ELR (cell line): ENCODE measurements at places on chromosomes 11 and 22.

GRCh38 chr11:17418444-17419081 is 30.1 kb upstream of the KCNJ11 start:
- DNase-seq: no peak

- DNase-seq: peak; percentile 74
Observed at GRCh38 chr11:37449146-37449545, 851.1 kb upstream of the RAG2 start.

DNA sequence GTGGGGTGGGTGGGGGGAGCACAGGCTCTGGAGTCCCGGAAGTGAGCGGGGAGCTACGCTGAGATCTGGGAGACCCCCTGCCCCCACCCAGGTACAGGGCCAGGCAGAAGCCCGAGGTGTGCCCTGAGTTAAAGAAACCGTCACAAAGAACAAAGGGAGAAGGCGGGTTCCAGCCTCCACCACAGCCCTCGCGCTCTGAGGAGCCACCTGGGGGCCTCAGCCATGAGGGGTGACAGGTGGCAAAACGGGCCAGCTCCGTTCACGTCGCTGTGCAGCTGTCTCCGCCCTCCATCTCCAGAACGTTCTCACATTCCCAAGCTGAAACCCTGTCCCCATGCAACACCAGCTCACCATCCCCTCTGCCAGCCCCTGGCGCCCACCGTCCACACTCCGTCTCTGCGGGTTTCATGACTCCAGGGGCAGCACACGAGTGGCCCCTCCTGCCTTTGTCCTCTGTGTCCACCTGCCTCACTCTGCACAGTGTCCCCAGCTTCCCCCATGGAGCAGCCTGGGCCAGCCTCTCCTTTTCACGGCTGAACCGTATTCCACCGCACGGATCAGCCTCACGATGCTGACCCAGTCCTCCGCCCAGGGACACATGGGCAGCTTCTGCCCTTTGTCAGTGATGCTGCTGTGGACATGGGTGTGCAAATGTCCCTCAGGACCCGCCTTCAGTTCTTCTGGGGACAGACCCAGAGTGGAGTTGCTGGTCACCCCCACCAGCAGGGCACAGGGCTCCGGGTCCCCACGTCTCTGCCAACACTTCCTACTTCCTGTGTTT is 1.7 kb upstream of the MUC5B start:
- DNase-seq: no peak

GRCh38 chr11:84384731-84385130 is 1098.6 kb upstream of the CCDC90B start:
- DNase-seq: peak; percentile 33

- no peak for DNase-seq
Observed at GRCh38 chr11:94694309-94695060, 73.7 kb upstream of the AMOTL1 start.

DNA sequence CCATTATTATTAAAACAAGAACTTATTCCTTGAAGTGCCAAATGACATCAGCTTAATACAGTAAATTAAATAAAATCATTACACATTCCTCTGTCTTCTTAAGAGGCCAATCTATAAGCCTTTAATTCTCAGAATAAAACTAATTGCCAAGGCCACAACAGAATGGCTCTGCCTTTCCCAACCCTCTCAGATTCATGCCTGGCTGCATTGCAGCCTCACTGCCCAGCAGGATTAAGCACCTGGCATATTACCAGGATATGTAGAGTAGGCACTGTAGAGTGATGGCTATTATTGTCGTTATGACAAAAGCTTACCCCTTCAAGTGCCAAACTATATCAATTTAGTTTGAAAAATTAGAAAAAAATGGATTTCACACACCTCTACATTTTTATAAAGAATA is 9.4 kb upstream of the CALCA start:
- no peak for DNase-seq

- peak; percentile 82 for DNase-seq
Observed at GRCh38 chr11:109696191-109696897, 274.4 kb downstream of the C11orf87 start.

DNA sequence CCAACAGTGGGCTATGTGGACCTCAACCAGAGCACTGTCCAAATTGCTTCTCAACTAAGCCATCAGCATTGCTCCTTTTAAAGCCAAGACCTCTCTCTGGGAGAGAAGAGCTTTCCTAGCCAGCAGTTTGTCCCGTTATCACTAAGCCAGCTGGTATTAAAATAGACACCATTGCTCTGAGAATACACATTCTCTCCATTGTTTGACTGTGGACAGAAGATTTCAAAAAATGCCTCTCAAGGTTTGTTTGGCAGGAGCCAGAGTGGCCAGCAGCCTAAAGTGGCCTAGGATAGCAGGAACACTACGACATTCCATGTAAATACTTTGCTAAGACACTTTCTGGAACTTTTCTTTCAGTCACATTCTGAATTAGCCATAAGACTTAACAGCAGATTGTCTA is 41.3 kb downstream of the EIF4ENIF1 start:
- DNase-seq: no peak

- peak; percentile 85 for DNase-seq
Observed at GRCh38 chr11:66386171-66387069, 14.9 kb upstream of the SLC29A2 start.

GRCh38 chr22:22928666-22929380 is 41.2 kb downstream of the IGLL5 start:
- peak; percentile 16 for DNase-seq

DNA sequence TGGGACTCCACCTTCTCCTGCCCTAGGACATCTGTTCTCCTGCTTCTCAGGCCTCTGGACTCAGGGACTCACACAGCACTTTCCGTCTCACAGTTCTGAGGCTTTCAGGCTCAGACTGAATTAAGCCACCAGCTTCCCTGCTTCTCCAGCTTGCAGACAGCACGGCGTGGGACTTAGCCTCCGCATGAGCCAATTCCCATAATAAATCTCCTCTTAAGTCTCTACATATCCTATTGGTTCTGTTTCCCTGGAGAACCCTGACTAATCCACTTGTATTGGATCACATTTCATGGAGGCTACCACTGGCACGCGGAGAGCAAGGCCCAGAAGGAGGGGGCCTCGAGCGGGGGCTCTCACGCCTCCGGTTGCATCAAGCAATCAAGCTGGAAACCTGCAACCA is 1313.6 kb downstream of the TBC1D22A start:
- DNase-seq: no peak

- DNase-seq: no peak
Observed at GRCh38 chr11:65777241-65777640, 3.5 kb downstream of the AP5B1 start.

DNA sequence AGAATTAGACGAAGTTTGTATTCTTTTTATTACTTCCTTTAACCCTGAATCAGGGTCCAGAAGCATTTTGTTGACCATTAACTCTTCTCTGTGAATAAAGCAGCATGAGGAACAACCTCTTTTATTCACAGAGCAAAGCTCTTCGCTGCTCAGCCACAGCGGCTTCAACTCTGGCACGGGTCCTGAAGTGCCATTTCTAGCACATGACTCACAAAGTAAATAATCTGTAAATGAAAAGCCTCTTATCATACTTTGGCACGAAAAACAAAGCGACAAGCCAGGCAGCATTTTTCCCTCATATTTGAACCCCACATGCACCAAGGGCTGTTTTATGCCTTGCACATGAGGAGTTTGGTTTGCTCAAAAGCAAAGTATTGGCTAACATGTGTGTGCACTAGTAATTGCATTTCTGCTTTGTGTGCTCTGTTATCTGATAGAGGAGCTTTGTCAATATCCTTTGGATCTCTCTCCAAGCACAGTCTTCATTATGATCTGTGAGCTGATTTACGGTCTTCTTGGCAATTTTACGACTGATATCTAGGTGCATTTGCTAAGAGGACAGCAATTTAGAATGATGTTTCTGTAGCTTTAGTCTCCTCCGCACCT is 33.0 kb upstream of the APOBEC3A start:
- peak; percentile 84 for DNase-seq
